Stimulated activated CD4-positive, alpha-beta T cell treated with anti-CD3 and anti-CD28 coated beads, Interleukin-15, amount 100 ng/mL, for 1 hour (primary cell): ENCODE measurements at places on chromosomes 2 and 18.

GRCh38 chr2:98604547-98604946, 3.8 kb downstream of the COA5 start:
- no peak for DNase-seq

DNA sequence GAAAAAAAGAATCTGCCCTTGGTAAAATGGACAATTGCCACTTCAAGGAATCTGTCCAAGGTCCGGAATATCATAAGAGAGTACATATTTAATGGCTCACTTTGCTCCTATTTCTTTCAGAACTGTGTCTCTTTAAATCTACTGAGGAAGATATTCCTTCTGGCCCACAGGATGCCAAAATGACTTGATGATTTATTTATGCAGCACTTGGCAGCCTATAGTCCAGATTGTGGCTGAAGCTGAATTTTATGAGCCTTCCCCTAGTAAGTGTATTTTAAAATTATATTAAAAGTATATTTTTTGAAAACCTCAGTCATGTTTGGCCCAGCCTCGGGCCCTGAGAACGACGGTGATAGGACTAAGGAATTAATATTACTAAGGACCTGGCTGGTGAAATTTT, 465.1 kb upstream of the HNRNPA3 start:
- DNase-seq, result no peak

DNA sequence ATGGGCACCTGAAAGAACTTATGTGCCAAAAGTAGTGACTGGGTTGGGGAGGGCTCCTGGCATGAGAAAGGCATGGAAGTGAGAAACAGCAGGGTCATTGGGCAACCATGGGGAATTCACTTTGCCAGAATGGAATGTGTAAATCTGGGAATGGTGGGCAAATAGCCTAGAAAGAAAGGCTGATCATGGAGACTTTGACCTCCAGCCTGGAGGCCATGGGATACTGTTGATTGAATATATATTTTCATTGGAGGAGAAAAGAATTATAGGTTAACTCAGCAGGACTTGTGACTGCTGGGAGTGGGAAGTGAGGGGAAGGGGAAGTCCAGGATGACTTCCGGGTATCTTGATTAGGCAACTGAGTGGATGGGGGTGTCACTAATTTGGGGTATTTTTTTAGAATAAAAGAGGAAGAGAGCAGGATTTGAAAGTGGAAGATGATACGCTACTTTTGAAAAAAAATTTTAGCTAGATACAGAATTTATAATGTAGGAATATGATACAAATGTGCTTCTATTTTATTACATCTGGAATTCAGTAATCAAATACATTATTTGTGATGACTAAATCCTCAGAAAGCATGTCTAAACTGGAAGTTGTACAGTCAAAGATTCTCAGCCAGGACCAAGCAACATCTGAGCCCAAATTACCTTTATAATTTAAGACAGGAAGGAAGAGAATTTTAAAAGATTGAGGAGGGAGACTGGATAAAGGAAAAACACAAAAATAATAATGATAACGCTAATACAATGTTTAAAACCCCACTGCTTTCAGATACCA, 116.2 kb downstream of the GATA6 start:
- DNase-seq, result no peak

DNA sequence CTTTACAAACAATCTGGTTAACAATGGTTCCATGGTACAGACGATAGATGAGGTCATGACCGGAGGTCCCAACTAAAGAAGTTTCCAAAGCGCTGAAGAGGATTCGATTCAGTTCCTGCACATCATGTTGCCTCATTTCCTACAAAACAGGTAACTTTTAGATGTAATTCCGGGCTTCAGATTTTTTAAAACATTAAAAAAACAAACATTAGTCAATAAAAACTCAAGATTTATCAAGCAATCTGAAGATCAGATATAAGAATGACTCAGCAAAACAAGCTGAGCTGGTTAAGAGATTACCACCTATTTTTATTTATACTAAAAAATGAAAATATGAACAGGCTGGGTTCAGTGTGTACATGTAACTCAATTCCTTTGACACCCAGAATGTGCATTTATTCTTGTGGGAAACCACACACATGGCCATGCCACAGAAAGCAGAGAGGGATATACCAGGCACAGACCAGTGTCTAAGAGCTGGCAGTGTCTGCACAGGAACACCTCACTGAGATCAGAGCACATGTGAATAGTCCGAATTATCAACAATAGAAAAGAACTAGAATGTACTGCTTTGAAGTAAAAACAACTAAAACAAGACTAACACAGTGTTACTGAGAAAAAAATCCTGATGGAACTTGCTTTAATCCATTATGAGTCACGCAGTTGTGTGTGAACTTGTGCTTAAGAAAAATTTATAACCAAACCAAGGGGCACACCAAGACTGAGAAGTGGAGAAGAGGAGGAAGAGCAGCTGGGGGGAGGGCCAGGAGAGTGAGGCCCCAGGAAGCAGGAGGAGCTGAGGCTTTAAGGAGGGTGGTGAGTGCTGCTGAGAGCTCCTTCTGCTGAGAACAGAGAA, 9.5 kb downstream of the USP40 start:
- no peak for DNase-seq

DNA sequence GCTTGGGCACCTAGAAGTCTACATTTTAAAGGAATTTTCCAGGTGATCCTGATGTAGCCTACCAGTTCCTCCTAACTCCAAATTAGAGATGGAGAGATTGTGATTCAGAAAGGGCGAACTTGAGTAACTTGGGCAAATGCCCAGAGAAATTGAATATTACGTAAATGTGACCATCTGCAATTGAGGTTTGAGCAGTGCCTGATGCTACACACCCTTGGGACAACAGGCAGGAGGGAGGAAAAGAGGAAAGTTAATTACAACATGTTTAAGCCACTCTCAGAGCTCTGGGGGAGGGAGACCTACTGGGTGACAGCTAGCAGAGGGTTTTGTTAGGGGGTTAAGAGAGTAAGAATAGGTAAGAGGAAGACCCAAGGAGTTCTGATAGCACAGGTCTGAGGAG, 208.9 kb downstream of the LPIN1 start:
- no peak for DNase-seq

DNA sequence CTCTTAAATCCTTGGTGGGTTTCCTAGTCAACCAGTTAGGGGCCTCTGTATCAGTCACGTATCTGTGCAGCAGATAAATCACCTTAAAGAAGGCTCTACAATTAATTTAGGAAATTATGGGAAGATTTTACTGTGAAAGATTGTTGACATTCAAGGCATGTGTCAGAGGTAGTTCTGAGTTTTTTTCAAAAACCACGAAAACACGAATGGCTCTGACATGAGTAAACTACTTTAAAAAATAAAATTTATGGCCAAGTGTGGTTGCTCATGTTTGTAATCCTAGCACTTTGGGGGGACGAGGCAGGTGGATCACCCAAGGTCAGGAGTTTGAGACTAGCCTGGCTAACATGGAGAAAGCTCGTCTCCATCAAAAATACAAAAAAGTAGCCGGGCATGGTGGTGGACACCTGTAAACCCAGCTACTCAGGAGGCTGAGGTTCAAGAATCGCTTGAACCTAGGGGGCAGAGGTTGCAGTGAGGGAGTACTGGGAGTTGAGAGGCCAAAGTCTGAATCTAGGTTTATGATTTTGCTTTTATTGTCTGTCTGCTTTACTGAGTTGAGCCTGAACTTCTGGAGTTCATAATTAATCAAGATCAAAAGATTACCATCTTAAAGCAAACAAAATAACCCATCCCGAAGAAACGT, 77.1 kb downstream of the SPRED2 start:
- DNase-seq, result no peak
